Lung microvascular endothelial cell (primary cell): ENCODE measurements at places on chromosomes 2 and 18. TPM values are rescaled to one million over a fixed set of nuclear protein-coding genes. Genes with fewer than 3 reads are reported as not detected.

DNA sequence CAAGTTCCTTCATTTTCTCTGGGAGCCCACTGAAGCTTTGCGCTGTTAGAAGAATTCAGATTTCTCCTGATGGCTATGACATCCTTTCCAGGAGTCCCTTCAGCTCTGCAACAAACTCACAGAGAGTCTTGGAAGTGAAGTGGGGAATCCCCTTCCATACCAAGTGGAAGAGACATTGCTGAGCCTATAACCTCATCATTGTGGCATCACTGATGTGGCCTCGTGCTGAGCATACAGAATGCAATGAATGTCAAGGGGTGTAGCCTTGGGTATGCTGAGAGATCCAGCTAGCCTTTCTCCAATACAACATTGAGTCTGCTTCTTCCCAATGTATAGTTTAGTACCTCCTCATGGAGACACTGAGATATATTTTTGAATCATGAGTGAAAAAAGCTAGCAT, 311.1 kb upstream of the RAB12 start:
- DNase-seq: no peak

DNA sequence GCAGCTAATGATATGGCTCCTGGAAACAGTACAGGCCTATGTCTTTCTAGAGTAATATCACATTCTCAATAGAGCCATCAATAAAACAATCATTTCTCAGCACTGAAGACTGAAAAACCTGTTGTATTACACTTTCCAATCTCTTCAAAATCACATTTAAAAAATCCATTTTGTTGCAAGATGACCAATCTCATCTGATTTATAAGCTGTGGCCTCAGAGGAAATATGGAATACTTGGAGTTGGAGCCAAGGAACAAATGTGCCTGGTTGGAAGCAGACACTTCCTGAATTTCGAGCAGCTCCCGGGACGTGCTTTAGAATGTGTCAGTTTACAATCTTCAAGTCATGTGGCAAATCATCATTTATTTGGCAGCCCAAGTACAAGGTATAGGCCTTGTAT, 114.5 kb downstream of the ADCYAP1 start:
- peak; percentile 43 for DNase-seq

- peak; percentile 59 for DNase-seq
Measured at GRCh38 chr2:63023444-63023843, 27.2 kb upstream of the OTX1 start.

GRCh38 chr2:191802180-191802579, 44.7 kb downstream of the CAVIN2 start:
- DNase-seq: no peak

GRCh38 chr2:12399240-12399639, 317.5 kb upstream of the TRIB2 start:
- no peak for DNase-seq

DNA sequence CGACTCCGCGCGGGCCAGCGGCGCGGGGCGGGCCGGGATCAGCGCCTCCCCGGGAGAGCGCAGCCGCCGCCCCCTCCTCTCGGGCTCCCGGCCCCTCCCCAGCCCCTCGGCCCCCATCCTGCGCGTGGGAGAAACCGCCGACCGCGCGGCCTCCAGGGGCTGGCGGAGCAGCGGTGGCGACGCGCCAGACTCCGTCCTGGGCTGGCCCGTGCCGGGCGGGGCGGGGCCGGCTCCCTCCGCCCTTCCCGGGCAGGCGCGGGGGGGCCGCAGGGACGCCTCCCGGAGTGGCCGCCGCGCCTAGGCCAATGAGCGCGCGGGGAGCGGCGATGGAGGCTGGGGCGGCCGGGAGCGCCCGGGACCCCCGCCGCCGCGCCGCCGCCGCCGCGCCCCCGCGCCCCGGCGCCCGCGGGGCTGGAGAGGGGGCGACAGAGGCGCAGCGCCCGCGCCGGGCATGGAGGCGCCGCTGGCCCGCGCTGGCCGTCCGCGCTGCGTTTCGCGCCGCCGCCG, 49.1 kb downstream of the KCNIP3 start:
- DNase-seq: peak; percentile 25

- no peak for DNase-seq
Measured at GRCh38 chr2:143717053-143717452, 587.8 kb downstream of the ARHGAP15 start.

GRCh38 chr2:101400048-101400447, 12.7 kb upstream of the CREG2 start:
- no peak for DNase-seq

GRCh38 chr2:207681431-207681830, 30.0 kb upstream of the CCNYL1 start:
- DNase-seq: no peak

GRCh38 chr2:217656316-217656715, 346.5 kb downstream of the TNS1 start:
- DNase-seq: no peak

DNA sequence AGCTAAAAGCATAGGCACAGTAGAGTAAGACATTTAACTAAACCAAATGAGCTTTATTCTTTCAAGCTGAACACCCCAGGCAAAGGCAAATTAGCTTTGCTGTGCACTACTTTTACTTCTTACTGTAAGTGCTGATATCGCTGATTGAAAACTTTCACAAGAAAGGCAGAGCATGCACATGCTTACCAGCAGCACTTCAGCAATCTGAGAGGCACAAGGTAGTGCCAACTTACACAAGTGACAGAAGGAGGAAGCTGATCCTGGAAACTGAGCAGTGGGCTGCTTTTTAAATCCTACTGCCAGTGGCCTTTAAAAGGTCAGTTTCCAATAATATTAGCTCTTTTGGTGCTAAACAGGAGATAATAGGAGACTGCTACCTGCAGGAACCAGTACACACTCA, 43.9 kb downstream of the LANCL1 start:
- no peak for DNase-seq

GRCh38 chr18:35705988-35706387, 124.4 kb downstream of the GALNT1 start:
- no peak for DNase-seq

GRCh38 chr2:10439185-10439879, 8.8 kb downstream of the ODC1 start:
- no peak for DNase-seq

DNA sequence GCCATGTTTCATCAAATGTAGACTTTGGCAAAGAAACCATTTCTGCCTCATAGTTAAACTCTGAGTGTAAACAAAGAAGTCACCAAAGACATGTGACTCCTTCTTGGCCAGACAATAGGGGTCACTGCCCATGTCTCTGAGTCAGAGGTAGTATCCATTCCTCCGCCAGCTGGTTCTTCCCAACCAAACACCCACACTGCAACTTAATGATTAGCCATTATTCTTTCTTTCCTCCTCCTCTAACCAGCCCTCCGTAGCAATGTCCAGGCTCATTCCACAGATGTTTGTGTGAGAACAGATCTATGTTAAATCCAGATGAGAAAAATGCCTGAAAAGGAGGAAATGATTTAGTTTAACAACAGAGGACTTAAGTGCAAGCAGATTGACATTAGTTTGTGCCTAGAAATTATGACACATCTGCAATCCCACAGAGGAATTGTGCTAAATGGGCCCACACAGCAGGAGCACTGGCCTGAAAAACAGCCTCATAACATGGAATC, 127.9 kb upstream of the SH3BP4 start:
- peak; percentile 97 for DNase-seq

- no peak for DNase-seq
Measured at GRCh38 chr2:33777786-33778185, 178.7 kb upstream of the FAM98A start.

GRCh38 chr2:171227066-171227782, 66.5 kb upstream of the TLK1 start:
- DNase-seq: no peak

GRCh38 chr2:8148260-8149006, 533.4 kb upstream of the ID2 start:
- DNase-seq: peak; percentile 80

DNA sequence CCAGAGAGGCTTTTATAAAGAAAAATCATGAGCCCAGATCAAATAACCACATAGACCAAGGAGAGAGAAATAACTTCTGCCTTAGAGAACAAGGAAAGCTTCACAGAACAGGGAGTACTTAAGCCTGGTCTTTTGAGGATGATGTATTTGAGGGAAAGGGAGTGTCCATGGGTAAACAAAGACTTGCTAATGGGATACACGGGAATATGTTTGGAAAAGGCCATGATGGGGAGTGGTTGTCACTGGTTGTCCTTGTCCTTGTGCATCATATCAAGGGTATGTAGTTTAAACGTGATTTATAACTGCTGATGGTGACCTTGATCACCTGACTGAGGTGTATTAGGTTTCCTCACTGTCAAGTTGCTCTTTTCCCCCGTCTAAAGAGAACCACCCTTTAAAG, 169.9 kb downstream of the FAM210A start:
- DNase-seq: no peak

GRCh38 chr2:68100189-68100588, 37.4 kb upstream of the C1D start:
- no peak for DNase-seq

- no peak for DNase-seq
Measured at GRCh38 chr2:10035633-10036032, 7.7 kb upstream of the KLF11 start.

DNA sequence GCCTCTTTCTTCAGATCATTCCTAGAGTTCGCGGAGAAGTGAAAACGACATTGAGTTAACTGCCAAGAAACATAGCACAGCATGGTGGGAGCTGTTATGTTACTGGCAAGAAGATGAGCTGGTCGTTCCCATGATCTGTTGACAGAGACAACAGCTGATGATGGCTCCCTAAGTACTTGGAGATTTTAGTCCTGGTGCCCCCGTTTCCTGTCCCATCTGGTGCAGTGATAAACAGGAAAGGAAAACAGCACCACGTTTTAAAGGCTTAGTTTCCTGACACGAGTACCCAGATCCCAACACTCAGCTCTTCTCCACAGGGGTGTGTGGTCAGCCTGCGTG, 56.4 kb upstream of the KCNG2 start:
- DNase-seq: no peak

GRCh38 chr18:39380866-39381265, 1815.3 kb upstream of the CELF4 start:
- no peak for DNase-seq

- no peak for DNase-seq
Measured at GRCh38 chr2:123912171-123912570, 112.9 kb upstream of the CNTNAP5 start.

GRCh38 chr18:11411048-11411447, 198.3 kb upstream of the SLC35G4 start:
- DNase-seq: no peak

DNA sequence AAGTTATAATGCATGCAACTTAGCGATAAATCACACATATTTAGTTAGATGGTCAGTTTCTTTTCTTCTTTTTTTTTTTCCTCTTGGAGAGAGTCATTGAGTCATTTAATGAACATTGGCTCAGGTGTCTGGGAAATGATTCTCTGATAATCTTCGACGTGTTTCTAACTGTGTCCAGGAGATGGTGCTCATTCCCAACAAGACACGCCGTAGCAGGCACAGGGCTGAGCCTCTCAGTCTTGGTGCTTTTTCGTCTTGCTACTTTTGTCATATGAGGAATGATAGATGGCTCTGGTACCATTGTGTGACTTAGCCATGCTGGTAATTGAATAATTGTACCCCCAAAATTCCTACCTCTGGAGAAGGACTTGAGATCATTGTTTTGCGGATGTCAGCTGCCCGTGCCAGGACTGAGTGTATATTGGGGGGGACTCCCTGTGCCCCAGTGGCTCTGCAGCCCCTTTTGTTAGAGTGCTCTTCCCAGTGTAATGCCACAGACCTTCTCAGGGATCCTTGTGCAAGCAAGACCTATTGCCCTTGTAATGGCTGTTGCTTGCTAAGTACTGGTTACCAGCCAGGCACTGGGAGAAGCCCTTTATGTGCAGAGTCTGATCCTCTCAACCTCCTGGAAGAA, 107.6 kb upstream of the CYRIA start:
- DNase-seq: peak; percentile 66

GRCh38 chr2:123953846-123954245, 71.2 kb upstream of the CNTNAP5 start:
- peak; percentile 5 for DNase-seq

GRCh38 chr2:233116946-233117345, 56.8 kb downstream of the INPP5D start:
- no peak for DNase-seq

- DNase-seq: no peak
Measured at GRCh38 chr2:181862583-181863281, 28.8 kb upstream of the ITPRID2 start.

- no peak for DNase-seq
Measured at GRCh38 chr2:110829413-110830146, 97.2 kb downstream of the ACOXL start.

The PDCD1 gene
- total RNA-seq: not detected in 2 replicates

The PRKAG3 gene
- not detected in 2 replicates for total RNA-seq

The TDRD15 gene
- not detected in 2 replicates for total RNA-seq

The IL1R1 gene
- total RNA-seq: 11.6 and 52.6 TPM in 2 replicates

The NAT8 gene
- not detected in 2 replicates for total RNA-seq

The BCL11A gene
- 0.40 and 0.65 TPM in 2 replicates for total RNA-seq

The PKDCC gene
- 1.5 and 4.2 TPM in 2 replicates for total RNA-seq

The PLB1 gene
- total RNA-seq: 0.20 and 0.22 TPM in 2 replicates

The FAM161A gene
- 0.65 and 0.99 TPM in 2 replicates for total RNA-seq

The HTRA2 gene
- 35.3 and 38.1 TPM in 2 replicates for total RNA-seq
